ENCODE measurements at places on chromosomes 5 and 9. TPM values are rescaled to one million over a fixed set of nuclear protein-coding genes. Genes with fewer than 3 reads are reported as not detected.

DNA sequence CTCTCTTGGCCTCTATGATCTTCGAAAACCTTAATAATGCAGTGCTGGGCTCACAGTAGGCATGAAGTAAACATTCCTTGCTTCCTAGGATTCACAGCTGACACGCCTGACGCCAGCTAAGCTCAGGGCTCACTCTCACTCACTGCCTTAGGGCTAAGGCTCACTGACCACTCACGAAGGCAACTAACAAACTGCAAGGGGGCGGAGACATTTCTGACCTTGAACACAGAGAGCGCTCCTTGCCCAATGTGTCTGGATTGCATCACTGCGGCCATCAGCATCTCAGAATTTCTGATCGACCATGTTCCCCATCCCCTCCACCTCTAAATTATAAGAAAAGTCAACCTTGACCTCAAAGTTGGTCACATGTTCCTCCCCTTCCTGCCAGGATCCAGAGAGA is 372.6 kb downstream of the EBF1 start:
- peak; percentile 66 for DNase-seq
- peak overlapping the region; percentile 65 for H3K27ac ChIP-seq
- no peak overlapping the region for H3K4me3 ChIP-seq
- H3K4me1 ChIP-seq: peaks cover 22% of the 10 kb centered on the region

SH3TC2 gene
- 130 TPM for total RNA-seq

DNA sequence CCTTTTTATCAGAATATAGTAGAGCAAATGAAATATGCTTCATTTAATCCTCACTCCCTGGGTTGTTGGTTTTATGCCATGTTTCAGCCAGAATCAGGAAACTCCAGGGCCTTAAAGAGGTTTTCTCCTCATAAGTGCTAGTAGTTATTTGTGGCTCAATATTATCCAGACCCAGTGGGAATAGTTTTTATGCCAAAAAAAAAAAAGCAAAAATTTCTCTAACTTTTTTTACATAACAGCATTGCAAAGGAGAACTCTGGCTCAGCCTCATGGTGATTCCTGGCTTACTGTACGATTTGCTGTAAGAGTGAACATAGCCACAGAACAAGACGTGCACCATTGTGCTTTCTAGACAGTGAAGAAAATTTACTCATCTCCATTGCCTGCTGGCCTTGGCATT is 232.5 kb downstream of the PJA2 start:
- peaks cover 4% of the 10 kb centered on the region for H3K4me1 ChIP-seq
- no peaks in the 10 kb centered on the region for H3K27me3 ChIP-seq
- H3K27ac ChIP-seq: no peak overlapping the region
- DNase-seq: peak; percentile 33

GRCh38 chr9:35910613-35911359 is 1.5 kb downstream of the SPAAR start:
- H3K27ac ChIP-seq: peak overlapping the region; percentile 91
- DNase-seq: peak; percentile 66
- H3K27me3 ChIP-seq: no peaks in the 10 kb centered on the region
- H3K36me3 ChIP-seq: no peaks in the 10 kb centered on the region
- peaks cover 57% of the 10 kb centered on the region for H3K4me1 ChIP-seq

SLC34A1 gene
- total RNA-seq: not detected

OR1L8 gene
- 0.31 TPM for total RNA-seq

DNA sequence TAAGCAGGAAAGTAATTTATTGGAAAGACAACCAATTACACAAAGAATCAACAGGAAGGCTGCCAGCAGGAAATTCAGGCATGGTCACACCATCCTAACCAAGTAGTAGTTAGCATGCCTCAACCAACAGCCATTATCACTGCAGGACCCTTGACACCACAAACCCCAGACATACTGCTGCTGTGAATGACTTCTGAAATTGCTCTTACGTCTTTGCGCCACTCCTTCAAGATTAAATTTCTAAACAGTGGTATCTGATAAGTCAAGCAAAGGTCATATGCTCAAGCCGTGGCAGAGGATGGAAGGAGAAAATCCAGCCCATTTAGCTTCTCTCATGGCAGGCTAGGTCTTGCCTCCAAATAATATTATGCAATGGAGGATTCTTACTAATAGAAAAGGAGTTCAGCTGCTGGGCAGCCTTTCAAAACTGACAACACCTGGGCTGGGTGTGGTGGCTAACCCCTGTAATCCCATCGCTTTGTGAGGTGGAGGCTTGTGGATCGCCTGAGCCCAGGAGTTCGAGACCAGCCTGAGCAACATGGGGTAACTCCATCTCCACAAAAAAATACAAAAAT is 5.0 kb upstream of the PTGER4 start:
- no peaks in the 10 kb centered on the region for H3K4me1 ChIP-seq
- no peak overlapping the region for H3K4me3 ChIP-seq
- no peak overlapping the region for H3K27ac ChIP-seq
- no peaks in the 10 kb centered on the region for H3K27me3 ChIP-seq
